NCI-H1092 treated with DMSO at 0.1 percent for 48 hours (cell line): ENCODE measurements at places on chromosomes 1 and 21.

GRCh38 chr1:212753749-212754148 is 37.8 kb downstream of the NSL1 start:
- no peak for DNase-seq

DNA sequence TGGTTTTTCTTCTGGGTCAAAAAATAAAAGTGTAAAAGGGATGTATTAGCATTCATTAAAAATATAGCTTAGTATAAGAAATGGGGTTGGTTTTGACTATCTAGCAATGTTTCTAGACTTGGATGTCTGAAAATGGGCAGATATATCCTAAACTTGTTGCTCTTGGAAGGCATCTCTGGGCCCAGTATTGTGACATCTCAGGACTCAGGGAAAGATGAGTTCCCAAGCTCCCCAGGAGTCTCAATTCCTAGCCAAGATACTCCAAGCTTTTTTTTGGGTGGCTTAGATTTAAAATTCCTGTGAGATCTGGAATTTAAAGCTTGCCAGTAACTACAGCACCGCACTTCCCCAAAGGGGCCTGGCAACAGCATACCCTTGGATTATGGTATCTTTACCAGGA is 11.5 kb upstream of the HSD17B7 start:
- no peak for DNase-seq

DNA sequence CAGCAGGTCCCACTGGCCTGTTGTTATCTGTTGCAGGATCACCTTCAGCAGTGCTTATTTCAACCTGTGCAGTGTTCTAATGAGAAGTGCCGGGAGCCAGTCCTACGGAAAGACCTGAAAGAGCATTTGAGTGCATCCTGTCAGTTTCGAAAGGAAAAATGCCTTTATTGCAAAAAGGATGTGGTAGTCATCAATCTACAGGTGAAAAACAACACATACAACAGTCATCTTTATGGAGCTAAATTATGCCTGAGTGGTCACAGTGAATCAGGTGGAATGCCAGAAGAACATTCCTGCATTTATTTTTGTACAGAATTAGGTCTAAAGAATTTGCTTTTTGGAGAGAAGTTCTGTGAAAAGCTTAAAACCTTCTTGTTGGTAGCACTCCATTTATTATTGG is 33.2 kb downstream of the TRAF5 start:
- DNase-seq, result no peak

DNA sequence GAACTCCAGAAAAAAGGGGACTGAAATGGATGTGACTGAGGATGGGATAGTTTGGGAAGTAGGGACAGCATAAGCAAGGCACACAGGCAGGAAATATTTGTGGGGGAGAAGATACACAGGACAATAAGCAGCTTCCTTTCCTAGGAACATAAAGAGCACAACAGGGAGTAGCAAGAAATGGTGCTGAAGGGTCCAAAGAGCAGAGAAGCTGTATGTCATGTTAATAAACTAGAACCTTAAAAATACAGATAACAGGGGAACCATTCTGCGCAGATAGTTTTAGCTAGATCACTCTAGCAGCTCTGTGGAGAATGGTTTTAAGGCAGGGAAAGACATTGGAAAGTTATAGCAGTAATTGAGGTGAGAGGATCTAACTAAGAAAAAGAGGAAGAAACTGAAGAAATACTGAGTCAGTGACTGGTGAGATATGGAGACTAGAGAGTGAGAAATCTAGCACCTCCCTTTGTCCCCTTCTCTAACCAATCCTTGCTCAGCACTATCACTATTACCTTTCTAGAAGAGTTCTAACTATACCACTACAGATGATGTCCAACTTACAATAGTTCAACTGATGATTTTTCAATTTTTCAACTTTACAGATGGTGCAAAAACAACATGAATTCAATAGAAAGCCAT is 95.0 kb downstream of the CDC42BPA start:
- DNase-seq, result no peak

DNA sequence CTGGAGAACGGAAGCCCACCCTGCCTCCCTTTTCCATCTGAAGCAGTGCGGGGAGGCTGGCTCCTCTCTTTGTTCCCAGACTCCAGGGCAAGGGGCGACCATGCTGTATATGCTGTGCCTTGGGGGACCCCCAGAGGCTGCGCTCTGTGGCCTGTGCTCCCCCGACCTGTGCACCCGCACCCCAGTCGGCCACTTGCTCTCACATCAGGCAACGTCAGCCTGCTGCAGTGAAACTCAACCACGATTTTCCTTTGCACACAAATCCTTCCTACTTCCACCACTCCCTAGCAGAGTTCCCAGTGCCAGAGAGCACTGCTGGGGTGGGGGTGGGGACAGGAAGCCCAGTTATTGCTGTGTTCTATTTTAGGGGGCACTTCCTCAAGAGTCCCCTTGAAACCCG is 52.5 kb downstream of the SIM2 start:
- DNase-seq, result no peak

GRCh38 chr1:39886757-39887231 is 3.5 kb upstream of the TRIT1 start:
- peak; percentile 100 for DNase-seq

GRCh38 chr1:18230840-18231239 is 123.2 kb downstream of the IGSF21 start:
- peak; percentile 49 for DNase-seq

- DNase-seq, result no peak
These were observed 165.9 kb downstream of the PTBP2 start for GRCh38 chr1:96887501-96887900.

GRCh38 chr1:197553281-197553680 is 222.0 kb downstream of the DENND1B start:
- no peak for DNase-seq

DNA sequence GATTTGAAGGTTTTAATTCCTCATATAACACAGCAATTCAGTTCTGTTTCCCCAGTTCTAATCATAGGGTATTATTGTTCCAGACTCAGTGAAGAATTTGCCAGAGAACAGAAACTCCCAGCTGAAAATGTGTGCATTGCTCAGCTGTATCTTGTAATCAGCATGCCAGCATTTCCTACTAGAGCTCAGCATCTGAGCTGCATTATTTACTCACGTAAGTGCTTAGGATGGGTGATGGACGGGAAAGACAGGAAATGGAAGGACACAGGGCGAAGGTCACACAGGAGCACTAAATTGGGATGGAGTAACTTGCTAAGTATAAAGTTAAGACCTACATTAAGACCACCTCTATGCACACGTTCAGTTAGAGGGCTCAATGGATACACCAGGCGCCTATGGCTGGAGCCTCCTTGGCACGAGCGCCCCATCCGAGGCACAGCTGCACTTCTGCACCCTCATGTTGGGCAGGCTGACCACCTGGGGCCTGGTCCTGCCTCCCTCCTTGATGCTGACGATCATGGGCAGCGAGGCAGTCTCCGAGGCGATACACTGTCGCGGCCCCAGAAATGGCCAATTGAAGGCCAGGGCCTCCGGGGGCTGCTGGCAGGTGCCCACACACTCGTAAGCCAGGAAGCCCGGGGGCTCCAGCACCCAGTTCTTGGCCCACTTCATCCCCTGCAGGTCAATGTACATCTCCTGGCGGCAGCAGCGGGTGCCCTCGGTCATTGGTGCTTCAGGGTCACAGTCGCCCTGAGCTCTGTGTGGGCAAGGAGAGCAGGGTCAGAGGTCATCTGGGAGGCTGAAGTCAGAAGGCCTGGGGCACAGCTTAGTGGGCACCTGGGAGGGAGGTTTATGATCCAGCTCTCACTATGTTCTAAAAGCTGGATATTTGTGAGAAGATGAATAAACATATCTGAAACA is 3.7 kb downstream of the LEFTY2 start:
- no peak for DNase-seq

DNA sequence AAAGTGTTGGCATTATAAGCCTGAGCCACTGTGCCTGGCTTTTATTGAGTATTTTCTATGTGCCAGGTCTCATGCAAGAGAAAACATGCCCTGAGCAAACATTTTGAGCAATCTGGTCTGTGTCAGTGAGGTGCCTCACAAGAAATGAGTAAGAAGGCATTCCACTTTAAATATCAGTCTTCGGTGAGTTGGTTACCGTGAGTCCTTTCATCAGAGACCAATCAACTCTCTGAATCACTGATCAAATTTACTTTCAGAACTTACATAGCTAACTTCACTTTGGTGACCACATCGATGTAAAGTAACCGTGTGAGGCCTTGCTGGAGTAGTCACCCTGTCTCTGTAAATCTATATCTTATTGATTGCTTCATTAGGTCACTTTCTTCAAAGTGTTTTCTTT is 14.3 kb upstream of the DDX59 start:
- no peak for DNase-seq

- no peak for DNase-seq
These were observed 143.5 kb downstream of the SLC30A10 start for GRCh38 chr1:219784660-219785381.

DNA sequence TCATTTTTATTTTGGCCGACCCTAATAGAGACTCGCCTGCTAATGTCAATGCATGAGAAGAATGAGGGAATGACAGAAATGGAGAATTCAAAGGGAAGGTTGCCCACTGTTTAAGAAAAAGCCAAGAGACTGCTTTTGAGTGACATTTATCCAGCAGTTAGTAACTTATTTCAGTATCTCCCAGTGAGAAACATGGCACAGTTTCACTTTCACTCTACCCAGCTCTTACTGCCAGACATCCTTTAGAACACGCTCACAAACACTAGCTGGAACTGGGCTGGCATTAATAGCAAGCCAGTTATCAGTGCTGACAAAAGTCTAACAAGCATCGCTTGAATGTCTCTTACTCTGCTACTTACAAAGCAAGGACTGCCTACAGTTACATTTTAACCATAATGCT is 8.5 kb downstream of the GGPS1 start:
- DNase-seq, result no peak

GRCh38 chr1:86699186-86699585 is 5.2 kb upstream of the SH3GLB1 start:
- DNase-seq, result no peak

- peak; percentile 81 for DNase-seq
These were observed at the start of gene RNF2 for GRCh38 chr1:185044981-185045813. Gene RNF2 (plus strand): TSS chr1:185045558. CDS start chr1:185087554, 41,996 bp downstream.

- DNase-seq, result no peak
These were observed 37.9 kb downstream of the SLX9 start for GRCh38 chr21:44977616-44978340.

DNA sequence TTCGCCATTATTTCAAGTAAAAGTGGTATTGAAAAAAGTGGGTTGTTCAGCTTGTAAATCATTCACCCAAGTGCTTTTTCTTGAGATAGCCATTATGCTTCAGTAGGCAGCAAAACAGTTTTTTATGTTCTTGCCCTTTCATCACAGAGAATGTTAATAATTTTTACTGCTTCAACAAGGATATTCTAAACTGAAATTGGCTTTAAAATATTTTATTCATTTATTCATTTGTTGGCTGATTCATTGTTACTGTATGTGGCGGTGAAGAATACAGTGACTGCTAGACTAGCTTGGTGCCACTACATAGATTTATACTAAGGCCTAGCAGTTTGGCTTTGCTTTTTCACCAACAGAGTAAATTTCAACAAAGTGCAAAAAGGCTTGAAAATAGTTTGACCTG is 121.5 kb downstream of the OLFML2B start:
- no peak for DNase-seq

DNA sequence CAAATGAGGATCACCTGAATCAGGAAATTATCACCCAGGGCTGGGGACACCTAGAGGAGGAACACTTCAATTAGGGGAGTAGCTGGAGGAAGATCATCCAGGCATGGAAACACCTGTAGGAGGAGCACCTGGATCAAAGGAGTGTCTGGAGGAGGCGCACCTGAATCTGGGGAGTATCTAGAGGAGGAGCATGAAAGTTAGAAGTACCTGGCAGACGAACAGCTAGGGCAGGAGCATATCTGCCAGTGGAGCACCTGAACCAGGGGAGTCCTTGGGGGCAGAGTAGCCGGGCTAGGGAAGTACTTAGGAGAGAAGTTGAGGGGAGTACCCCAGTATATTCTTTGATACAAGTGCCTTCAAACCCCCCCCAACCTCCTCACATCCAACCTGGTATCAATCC is 1.3 kb downstream of the C1orf210 start:
- no peak for DNase-seq

GRCh38 chr1:18373882-18374493 is 106.7 kb upstream of the KLHDC7A start:
- DNase-seq, result no peak

- no peak for DNase-seq
These were observed 35.5 kb downstream of the SLC66A1 start for GRCh38 chr1:19347533-19348172.

- no peak for DNase-seq
These were observed 10.7 kb upstream of the HUNK start for GRCh38 chr21:31862078-31862477.

GRCh38 chr1:90593312-90593711 is 123.8 kb downstream of the BARHL2 start:
- no peak for DNase-seq

DNA sequence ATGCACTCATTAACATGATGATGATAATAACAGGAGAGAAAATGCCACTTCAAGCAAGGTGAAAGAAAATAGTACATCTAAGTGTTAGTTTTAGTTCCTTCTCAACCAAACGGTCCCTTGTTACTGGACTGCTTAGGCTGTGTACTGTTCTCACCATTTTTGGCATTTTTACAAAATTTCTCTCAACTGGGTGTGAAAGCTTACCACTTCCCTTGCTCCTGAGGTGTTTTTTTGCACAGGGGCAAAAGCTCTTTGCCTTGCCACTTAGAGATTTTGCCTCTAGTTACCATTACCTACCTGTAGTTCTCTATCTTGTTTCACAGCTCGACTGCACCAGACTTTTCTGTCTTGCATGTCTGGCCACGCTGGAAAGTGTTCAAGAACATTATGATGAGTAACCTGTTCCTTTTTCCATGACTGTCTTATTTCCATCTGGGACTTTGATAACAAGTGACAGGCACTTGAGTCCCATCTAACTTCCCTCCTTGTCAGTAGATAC is 10.7 kb downstream of the NEK7 start:
- no peak for DNase-seq

- no peak for DNase-seq
These were observed 1402.6 kb downstream of the MRPL39 start for GRCh38 chr21:24204641-24205040.

GRCh38 chr21:42513151-42513984 is at the start of gene SLC37A1:
Gene SLC37A1 (plus strand): TSS chr21:42513852. CDS start chr21:42518455, 4,603 bp downstream.
- peak; percentile 35 for DNase-seq

GRCh38 chr1:200380589-200381021 is 29.2 kb downstream of the ZNF281 start:
- DNase-seq, result no peak

GRCh38 chr1:164452549-164452948 is 106.4 kb upstream of the PBX1 start:
- no peak for DNase-seq

DNA sequence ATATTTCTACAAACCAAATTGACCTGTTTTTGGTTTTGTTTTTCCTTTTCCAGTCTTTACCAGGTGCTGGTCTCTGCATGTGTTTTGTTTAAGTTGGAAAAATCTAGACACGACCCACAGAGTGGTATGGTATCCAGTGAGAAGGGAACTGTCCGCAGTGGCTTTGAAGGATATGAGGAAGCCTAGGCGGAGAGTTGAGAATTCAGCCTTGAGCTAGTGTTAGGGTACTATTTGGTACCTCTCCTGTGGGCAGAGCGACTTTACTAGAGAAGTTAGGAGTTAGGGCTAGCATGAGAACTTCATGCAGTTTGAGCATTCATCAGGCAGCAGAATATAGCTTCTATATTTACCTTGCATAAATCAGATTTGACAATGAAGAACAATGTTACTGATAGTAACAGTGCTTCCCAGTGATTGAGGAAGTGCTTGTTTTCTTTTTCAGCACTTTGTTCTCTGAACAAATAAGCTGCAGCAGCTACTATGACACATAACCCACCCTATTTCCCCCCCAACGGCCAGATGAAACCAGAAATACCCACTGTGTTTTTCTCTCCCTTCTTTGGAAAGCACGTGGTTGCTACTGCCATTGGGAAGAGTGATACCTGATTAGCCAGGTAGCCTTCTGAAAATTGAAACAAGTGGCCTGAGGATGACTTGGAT is 19.0 kb downstream of the MRPS6 start:
- no peak for DNase-seq

- DNase-seq, result no peak
These were observed 32.6 kb downstream of the FGGY start for GRCh38 chr1:59329412-59330053.
